Stimulated activated CD4-positive, alpha-beta T cell treated with anti-CD3 and anti-CD28 coated beads, Interleukin-2, amount 100 ng/mL, for 24 hours (primary cell): ENCODE measurements at places on chromosomes 3 and 15.

- DNase-seq, result no peak
Measured at GRCh38 chr3:163490119-163490518, 1588.2 kb downstream of the SI start.

GRCh38 chr15:48367483-48367882 is 36.3 kb downstream of the DUT start:
- DNase-seq, result no peak

DNA sequence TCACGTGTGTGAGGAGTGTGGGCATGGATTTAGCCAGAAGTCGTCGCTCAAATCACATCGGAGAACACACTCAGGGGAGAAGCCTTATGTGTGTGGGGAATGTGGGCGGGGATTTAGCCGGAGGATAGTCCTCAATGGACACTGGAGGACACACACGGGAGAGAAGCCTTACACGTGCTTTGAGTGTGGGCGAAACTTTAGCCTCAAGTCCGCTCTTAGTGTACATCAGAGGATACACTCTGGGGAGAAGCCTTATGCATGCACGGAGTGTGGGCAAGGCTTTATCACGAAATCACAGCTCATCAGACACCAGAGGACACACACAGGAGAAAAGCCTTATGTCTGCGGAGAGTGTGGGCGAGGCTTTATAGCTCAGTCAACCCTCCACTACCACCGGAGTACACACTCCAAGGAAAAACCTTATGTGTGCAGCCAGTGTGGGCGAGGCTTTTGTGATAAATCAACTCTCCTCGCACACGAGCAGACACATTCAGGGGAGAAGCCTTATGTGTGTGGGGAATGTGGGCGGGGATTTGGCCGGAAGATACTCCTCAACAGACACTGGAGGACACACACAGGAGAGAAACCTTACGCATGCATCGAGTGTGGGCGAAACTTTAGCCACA is 28.1 kb downstream of the ZNF589 start:
- DNase-seq, result peak; percentile 61

GRCh38 chr15:63582718-63583426 is 14.3 kb upstream of the FBXL22 start:
- DNase-seq, result no peak

DNA sequence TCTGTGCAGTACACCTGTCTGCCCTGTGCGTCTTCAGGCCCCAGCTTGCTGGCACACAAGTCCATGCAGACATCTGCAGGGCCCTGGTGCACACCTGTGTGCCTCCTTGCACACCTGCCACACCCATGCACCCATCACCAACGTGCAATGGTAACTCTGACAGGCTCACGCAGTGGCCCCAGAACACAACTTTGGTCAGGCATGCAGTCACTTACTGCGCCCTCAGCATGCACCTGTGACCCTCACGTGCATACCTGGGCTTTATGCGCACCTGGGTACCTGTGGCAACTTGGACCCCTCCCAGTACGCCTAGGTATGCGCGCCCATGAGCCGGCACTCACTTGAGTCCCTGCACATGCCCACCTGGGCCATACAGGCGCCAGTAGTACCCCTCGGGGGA is 1.7 kb downstream of the PLXND1 start:
- DNase-seq, result no peak

DNA sequence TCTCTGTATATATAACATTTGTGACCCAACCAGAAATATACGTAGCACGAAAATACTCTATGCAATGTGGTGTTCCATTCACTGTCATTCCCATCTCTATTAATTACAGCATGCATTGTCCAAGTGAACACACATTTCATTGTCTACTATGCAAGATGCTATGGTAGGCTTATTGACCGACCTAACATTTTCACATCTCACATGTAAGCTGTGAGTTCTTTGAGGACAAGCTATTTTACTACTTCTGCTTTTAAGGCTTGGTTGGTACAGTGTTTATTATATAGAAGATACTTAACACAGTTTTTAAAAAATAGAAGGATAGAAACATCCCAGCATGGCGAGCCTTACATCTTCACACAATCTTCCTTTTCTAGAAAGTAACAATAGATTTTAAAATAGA is 164.4 kb downstream of the KLHL25 start:
- no peak for DNase-seq

GRCh38 chr3:104108522-104108921 is 1258.2 kb upstream of the ALCAM start:
- no peak for DNase-seq

- no peak for DNase-seq
Measured at GRCh38 chr3:37256447-37256846, 82.1 kb upstream of the LRRFIP2 start.
